ENCODE measurements at places on chromosomes 6 and 20.

- no peak for DNase-seq
These were observed 30.9 kb upstream of the RAB23 start for GRCh38 chr6:57252975-57253374.

GRCh38 chr6:46645265-46645664, 7.4 kb downstream of the CYP39A1 start:
- DNase-seq = no peak

GRCh38 chr6:26552640-26553188, 14.5 kb downstream of the HMGN4 start:
- no peak for DNase-seq

DNA sequence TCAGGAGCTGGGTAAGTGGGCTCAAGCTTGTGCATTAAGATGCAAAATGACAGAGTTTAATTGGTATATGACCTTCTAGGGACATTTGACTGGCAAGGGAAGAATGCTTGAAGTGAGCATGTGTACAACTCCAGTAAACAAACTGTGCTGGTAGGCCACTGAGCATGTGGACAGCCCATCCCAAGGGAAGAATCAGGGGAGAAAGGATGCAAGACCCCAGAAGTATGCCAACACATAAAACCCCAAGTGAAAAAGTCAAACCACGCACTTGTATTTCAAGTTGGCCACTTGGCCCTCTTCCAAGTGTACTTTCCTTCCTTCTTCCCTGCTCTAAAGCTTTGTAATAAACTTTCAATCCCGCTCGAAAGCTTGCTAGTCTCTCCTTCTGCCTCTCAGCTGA, 10.4 kb upstream of the THBD start:
- DNase-seq = no peak

DNA sequence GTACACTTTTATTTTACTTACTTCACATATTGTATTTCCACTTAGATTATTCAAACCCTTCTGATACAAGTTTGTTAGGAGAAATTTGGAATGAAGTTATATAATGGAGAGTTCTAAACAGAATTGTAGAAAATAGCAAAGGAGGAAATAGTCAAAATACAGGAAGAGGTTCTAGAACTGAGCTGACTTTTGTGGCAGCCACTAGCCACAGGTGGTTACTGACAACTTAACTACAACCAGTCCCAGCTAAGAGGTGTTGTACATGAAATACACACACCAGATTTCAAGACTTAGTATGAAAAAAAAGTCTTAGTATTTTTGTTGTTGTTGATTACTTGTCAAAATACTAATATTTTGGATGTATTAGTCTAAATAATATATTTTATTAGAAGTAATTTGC, 727.4 kb upstream of the CITED2 start:
- no peak for DNase-seq

DNA sequence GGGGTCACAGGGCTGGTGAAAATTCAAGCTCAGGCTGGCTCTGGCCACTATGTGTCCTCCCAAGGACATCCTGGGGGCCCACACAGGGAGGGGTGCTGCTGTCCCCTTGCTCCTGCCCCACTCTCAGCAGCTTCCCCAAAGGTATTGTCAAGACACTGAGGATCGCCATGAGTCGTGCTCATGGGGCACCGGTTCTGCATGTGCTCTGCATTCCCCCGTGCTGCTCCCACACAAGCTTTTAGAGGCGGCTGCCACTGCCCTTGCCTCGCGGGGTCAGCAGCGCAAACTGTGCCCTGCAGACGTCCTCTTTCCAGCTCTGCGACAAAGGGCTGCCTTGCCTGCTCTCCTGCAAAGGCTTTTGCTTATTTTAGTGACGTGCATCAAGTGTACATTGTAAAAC, 179.8 kb downstream of the ERMARD start:
- DNase-seq = no peak

GRCh38 chr20:47296950-47297349, 59.5 kb downstream of the ZMYND8 start:
- DNase-seq = no peak

- DNase-seq = no peak
These were observed 573.6 kb downstream of the PRKN start for GRCh38 chr6:162154001-162154400.

- DNase-seq = no peak
These were observed 1170.0 kb upstream of the CITED2 start for GRCh38 chr6:140544431-140544830.

- DNase-seq = peak; percentile 34
These were observed 174.3 kb downstream of the CDKAL1 start for GRCh38 chr6:20708367-20709124.

- no peak for DNase-seq
These were observed 377.1 kb downstream of the FOXA2 start for GRCh38 chr20:22207280-22207679.

GRCh38 chr6:150243620-150244314, 100.9 kb downstream of the PPP1R14C start:
- no peak for DNase-seq

GRCh38 chr6:30169658-30170614, 6.6 kb downstream of the TRIM15 start:
- DNase-seq = no peak
